CD4-positive, alpha-beta T cell treated with Interleukin-17A for 4 hours (primary cell): ENCODE measurements at places on chromosomes 3 and 15.

GRCh38 chr3:147427746-147428145, 18.6 kb downstream of the ZIC1 start:
- DNase-seq, result no peak

- DNase-seq, result no peak
These were observed 17.4 kb downstream of the FAN1 start for GRCh38 chr15:30921106-30921505.

DNA sequence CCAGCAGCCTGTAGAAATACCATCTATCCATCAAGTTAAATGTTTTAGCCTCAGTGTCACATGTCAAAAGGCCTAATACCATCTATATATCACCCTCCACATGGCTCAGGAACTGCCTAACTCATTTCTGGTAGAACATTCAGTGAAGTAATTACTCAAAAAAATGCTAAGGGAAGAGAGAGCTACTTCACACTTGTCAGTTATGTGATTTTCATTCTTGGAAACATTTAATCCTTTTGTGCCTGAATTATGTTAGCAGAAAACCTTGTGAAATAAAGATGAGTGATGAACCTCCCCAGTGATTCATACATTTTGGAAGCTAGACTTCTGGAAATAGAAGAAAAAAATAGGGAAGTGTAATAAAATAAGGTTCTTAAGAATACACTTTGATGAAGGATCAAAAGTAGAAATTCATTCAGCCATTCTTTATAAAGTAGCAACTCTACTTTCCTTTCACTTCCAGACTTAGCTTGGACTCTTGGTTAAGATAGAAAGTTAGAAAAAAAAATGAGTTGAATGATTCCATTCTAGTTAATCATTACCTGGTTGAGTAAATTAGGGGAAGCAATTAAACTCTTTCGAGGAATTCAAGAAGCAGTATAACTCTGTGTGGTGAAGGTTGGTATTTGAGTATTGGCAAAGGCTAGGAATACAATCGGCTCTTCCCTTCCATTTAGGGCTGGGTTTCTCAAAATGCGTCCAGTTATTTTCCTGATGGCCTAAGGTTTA, 3.6 kb downstream of the OTOL1 start:
- no peak for DNase-seq

DNA sequence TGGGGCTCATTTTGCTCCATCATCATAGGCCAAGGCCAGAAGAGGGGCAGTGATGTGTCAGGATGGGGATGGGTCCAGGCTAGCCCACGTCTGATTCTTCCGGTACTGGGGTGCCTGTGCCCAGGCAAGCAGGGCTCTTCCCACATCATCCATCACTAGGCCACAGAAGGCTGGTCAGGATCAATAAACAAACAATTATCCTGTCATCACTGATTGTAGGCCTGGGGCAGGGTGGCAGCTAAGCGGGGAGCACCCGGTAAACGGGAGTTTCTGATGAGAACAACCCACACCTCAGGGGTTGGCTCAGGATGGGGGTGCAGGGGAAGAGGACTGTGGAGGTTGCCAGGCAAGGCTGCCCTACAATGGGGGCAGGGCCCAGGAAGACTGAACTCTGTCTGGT, 18.1 kb upstream of the CACNA2D2 start:
- DNase-seq, result no peak

DNA sequence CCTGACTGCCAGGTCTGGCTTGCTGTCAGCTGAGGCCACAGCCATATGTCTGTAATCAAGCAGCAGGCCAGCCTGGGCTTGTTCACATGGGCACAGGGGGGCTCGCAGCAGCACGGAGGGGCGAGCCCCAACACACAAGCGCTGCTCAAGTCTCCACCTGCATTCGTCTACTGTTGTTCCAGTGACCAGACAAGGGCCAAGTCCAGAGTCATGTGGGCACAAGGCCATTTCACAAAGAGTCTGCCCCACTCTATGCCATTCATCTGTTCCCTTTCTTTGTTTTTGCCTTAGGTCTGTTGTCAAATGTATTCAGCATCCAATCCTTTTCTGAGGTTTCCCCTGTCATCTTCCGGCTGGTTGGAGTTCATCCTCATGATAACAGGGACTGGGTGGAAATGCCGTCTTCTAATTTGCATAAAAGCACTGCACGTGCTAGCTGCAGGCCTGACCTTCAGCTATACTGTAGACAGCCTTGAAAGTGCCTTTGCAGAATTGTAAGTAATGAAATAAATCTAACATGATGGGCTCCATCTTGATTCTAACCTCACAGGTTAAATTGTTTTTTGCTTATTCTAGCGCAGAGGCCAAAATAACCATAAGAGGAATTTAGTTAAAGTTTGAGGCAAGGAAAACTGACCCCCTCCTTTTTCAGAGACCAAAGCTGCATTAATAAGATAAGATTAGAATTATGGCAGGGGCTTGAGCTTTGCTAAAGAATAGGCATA, 28.6 kb upstream of the KBTBD12 start:
- DNase-seq, result no peak

- no peak for DNase-seq
These were observed 42.0 kb downstream of the SUMF1 start for GRCh38 chr3:4425055-4425454.

DNA sequence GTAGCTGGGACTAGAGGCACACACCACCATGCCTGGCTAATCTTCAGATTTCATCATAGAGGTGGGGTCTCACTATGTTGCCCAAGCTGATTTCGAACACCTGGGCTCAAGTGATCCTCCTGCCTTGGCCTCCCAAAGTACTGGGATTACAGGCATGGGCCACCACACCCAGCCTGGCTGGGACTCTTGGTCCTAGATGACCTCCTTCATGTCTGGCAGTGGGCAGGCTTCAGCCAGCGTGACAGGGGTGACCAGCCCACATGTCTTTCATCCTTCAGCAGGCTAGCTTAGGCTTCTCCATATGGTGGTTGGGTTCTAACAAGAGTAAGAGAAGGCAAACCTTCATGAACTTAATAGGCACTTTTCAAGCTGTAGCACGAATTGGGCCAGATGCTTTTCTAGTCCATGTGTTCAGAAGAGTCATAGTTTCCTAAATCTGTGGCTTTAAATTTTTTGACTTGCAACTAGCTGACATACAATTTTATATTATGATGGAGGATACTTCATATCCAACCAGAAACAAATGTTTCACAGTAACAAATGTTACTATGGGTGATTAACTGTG, 7.6 kb downstream of the GPD1L start:
- no peak for DNase-seq

- no peak for DNase-seq
These were observed 211.1 kb upstream of the GADL1 start for GRCh38 chr3:31105438-31106077.

- DNase-seq, result no peak
These were observed 35.4 kb downstream of the LIPC start for GRCh38 chr15:58467121-58467721.
